NCI-H524 (cell line): ENCODE measurements at places on chromosomes 16 and 17.

DNA sequence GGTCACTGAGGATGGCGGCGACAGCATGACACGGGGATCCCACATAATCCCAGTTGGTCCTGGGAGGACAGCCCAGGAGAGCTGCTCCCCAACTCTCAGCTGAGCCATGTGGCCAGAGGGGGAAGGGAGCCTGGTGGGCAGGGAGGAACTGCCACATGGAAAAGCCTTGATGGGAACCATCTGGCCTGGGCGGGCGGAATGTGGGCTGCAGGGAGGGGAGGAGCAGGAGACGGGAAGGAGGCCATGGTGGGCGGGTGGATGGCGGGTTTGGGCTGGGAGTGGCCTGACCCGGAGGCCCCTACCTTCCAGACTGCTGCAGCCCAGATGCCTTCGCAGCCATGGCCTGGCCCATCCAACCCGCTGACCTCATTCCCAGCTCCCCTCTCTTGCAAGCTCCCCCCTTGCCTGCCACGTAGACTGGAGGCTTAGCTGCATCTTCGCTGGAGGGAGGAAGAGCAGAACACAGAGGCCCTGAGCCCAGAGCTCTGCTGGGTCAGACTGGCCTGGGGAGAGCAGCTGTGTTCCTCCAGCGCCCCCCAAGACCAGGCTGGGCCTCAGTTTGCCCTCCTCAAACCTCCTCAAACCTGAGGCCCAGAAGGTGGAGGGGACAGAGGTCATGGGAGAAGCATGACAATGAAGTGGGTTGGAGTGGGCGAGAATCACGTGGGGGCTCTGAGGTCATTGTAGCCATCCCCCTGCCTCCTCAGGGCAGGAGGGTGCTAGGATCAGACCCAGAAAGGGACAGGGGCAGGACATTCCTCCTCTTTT, 8.2 kb upstream of the COL1A1 start:
- peak; percentile 76 for DNase-seq

DNA sequence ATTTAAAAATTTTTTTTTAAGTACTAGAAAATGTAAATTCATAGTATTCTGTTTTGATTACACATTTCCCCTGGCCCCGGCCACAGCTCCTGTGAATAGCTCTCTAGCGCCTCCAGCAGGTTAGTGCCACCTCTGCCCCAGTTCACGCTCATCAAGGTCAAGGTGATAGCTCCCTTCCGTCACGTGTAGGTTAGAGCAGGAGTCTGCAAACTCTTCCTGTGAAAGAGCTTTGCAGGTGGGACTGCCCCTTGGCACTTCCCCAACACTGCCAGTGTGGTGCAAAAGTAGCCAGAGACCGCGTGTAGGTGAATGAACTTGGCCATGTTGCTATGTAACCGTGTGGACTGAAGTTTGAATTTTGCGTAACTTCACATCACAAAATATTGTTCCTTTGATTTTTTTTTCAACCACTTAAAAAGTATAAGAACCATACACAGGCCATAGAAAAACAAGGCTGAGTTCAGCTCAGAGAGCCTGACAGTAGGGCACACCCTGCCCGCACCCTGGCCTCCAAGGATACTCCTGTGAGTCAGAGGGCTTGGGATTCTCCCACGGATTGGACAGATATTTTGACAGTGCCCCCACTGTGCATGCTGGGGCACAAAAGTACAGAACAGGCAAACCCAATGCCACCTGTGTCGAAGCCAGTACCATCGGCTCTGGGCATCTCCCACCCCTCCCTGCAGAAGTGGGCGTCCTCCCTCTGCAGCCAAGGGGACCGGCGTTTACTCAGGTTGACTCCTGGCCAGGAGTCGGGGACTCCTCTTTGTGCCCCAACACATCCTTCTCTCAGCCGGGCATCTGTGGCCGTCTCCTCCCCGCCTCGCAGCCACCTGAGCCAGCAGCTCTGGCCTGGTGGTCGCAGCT, 92.0 kb upstream of the CHMP6 start:
- peak; percentile 30 for DNase-seq

- DNase-seq, result no peak
Observed at GRCh38 chr16:57377080-57377841, 5.0 kb downstream of the CX3CL1 start.

GRCh38 chr17:41528959-41529353, 848 bp upstream of the KRT19 start:
- DNase-seq, result no peak

- no peak for DNase-seq
Observed at GRCh38 chr17:42997390-42997983, 732 bp upstream of the RPL27 start.

DNA sequence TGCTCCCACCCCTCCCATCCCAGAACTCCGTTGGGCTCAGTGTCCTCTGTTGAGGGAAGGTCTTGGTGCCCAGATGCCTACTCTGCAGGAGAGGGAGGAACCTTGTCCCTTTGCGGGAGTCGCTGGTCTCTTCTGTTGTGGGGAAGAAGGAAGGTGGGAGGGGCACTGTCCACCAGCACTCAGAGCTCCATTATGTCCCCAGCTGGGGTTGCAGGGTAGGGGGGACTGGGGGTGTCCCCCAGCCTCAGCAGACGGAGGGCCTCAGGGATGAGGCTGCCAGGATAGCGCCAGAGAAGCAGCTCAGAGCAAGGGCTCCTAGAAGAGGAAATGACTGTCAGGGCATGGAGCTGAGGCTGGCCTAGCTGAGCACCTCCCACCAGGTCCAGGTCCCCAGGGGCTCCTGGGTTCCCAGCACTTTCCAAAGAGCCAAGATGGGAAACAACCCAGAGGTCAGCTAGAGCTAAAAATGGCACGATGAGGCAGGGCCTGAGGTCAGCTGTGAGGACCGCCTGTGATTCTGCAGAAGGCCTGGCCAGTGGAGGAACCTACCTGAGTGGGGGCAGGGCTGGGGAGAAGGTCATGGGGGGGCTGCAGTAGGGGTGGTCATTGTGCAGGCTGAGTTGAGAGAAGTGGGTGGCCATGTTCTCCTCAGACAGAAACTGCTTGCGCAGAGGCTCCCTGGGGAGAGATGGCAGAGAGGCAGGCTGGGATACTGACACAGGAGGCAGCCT, 893 bp downstream of the HCFC1R1 start:
- DNase-seq, result no peak

GRCh38 chr17:63685041-63685440, 14.9 kb downstream of the LIMD2 start:
- no peak for DNase-seq

DNA sequence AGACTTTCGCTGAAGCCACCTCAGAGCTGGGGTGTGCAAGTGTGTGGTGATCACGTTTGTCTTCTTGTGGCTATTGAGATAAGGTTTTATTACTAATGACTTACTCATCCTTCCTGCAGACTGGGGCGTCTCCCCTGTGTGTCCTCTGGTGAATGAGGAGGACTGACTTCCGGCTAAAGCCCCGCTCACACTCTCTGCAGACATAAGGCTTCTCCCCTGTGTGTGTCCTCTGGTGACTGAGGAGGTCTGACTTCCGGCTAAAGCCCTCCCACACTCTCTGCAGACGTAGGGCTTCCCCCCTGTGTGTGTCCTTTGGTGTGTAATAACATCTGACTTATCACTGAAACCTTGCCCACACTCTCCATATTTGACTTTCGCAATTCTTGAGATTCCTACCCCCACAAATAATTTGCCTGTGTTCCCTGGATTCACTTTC, 19.4 kb downstream of the PRDM7 start:
- no peak for DNase-seq
